ENCODE measurements at places on chromosomes 13 and 19.

- DNase-seq: no peak
Measured at GRCh38 chr19:15253061-15253460, 20.8 kb upstream of the EPHX3 start.

DNA sequence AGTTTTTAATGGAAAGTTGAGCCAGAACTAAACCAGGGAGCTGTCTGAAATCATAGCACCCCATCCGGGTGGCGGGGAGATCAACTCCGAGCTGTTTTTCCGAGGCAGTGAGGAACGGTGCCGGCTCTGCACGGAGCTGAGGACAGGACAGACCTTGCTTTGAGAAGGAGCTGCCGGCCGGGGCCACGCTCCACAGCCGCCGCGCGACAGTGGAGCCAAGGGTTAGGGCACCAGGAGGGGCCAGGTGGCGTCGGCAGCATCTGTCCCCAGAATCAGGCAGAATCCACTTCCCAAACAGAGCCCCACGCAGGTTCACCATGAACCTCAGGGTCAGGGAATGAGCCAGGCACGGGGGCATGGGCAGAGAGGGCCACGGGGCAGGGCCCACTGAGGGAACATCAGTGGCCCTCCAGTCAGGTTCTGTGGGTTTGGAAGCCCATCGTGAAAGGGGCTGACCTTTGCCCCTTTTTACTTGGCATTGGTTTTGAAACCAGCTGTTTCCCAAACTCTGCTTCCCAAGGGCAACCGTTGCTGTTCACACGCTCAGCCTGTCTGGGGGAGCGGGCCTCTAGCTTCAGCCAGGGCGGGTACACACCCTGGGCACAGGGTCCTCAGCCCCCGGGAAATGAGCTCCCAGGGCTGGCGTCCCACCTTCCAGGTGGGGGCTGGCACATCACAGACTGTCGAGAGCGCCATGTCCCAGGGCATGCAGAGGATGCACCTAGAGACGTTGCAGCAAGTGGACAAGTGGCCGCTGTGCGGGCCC lies 18.1 kb downstream of the PEX11G start:
- DNase-seq: no peak

- no peak for DNase-seq
Measured at GRCh38 chr13:51794964-51795363, 9.0 kb downstream of the DHRS12 start.

DNA sequence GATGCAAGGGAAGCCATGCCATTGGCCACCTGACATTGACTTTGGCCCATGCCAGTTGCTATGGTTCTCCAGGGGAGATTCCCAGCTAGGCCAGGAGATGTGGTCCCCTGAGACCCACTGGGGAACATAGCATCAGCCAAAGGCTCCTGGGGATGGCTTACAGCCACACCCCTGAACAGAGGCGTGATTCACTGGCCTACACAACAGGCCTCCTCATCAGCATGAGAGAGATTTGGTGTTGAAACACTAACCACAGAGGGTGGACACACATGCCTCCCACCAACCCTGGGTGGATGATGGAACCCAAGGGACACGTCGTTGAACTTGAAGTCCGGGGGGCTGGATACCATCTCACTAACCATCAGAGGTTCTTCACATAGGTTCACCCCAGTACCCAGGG lies 14.4 kb downstream of the IQCN start:
- DNase-seq: no peak

DNA sequence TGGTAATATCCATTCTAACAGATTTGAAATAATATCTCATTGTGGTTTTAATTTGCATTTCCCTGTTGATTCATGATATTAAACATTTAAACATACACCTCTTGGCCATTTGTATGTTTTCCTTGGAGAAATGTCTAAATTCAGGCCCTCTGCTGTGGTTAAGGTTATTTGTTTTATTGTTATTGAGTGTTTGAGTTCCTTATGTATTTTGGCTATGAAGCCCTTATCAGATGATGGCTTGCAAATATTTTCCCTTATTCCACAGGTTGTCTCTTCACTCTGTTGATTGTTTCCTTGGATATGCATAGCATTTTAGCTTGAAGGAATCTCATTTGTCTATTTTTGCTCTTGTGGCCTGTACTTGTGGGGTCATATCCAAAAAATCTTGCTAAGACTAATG lies 303.6 kb downstream of the GPC5 start:
- no peak for DNase-seq

DNA sequence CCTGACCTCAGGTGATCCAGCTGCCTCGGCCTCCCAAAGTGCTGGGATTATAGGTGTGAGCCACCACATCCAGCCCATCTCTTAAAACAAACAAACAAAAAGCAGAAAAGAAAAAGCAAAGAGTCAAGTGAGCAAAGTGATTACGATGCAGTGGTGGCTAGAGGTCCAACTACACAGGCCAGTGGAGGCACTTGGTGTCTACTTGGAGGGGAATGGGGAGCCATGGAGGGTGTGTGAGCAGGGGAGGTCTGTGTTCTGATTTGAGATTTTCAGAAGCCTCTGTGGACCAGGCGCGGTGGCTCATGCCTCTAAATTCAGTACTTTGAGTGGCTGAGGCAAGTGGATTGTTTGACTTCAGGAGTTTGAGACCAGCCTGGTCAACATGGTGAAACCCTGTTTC lies 6.6 kb downstream of the COLGALT1 start:
- DNase-seq: no peak

GRCh38 chr19:2648099-2648498 lies 54.4 kb downstream of the GNG7 start:
- no peak for DNase-seq

DNA sequence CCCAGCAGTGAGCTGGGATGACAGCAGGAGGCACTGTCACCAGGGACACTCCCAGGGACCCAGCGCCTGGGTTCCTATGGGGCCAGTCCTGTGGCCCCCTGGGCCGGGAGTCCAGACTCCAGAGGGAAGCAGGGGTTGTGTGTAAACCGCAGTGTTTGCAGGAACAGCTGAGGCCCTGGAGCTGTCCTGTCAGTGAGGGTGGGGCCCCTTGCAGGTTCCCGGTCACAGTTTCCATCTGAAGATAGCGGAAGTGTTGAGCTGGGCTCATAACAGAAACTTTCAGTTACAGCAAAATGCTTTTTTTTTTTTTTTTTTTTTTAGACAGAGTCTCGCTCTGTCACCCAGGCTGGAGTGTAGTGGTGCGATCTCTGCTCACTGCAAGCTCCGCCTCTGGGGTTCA lies 17.7 kb upstream of the CSNK1G2 start:
- DNase-seq: no peak

DNA sequence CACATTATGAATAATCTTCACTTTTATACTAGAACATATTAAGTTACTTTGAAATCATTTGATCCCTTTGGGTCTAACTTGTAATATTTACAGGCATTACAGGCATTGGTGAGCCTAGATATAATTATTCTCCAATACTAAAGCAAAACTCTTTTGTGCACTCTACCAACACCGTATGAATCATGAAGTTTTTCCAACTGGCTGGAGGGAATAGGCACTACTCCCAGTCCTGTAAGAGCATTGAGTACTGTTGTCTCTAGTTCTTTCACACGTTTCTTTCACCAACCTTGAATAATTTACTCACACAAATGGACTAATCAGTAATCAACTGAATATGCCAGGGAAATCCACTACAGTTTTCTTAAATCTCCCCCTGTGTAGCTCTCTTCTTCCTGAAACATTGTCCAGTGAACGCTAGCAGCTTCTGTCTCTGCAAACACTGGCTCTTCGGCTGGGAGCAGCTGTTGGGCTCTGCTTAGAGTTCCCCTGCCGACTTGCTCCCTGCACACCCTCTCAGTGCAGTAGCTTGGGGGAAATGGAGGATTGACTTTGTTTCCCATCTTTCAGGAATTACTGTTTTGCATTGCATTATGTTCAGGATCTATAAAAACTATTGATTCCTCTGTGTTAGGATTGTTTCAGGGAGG lies 476.7 kb downstream of the RFC3 start:
- no peak for DNase-seq

DNA sequence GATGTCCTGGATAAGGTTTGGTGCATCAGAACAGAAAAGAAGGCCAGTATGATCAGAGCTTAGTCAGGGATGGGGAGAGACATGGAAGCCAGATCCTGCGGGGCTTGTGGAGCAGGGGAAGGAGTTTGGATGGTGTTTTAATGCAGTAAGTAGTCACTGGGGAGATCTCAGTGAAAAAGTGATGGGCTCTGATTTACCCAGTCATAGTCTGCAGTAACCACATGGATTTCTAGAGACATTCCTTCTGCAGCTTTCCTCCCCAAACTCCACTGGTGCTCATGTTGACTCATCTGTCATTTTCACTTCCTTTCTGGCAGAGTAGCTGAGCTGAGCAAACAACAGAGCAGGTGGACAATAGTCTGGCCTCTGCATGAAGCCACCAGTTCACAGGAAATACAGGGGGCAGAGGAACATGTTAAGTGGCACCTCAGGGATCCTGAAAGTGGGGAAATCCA lies 144.1 kb downstream of the DPF1 start:
- DNase-seq: no peak

DNA sequence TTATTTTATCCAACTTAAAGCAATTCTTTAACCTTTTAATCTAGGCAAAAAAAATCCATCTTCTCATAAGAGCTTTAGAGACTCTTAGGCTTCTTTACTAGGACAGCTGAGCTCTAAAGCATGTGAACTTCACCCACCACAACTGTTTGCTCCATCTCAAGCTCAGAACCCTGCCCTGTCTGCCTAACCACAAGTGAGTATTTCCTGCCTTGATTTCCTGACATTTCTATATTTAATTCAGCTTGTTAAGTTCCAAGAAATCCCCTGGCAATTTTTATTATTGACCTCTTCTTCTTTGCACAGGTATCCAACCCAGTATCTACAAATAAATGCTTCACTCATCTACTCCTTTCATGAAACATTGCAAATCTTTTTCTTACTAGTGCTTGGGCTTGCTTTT lies 21.1 kb upstream of the CEACAM21 start:
- no peak for DNase-seq

GRCh38 chr13:41970918-41971317 lies 10.0 kb upstream of the VWA8 start:
- no peak for DNase-seq

DNA sequence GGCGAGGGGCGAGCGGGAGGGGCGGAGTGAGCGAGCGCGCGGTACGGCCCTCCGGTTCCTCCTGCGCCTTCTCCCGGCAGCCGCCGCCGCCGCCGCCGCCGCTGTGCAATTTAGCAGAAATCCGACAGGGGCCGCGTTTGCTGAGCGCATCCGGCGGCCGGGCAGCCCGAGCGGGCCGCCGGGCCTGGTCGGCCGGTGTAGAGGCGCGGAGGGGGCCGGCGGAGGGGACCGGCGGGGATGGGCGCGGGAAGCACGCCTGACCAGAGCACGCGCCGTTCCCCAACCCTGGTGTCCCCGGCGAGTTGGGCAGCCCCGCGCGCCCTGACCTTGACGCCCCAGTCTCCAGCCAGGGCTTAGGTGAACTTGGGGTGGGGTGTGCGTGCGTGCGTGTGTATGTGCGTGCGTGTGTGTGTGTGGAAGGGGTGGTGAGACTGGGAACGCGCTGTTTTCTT lies 144.5 kb upstream of the ZNF536 start:
- DNase-seq: peak; percentile 21

DNA sequence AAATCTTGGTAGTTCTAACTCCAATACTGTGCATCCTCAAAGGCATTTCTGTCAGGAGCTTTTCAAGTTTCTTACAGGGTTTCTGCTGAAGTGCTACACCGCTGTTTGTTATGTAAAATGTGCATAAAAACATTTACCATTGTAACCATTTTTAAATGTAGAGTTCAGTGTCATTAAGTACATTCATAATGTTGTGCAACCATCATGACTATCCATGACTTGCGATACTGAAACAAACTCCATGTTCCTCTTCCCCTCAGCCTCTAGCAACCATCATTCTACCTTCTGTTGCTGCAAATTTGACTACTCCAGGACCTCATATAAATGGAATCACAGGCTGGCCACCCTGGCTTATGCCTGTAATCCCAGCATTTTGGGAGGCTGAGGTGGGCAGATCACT lies 14.4 kb upstream of the SLC25A42 start:
- DNase-seq: no peak

DNA sequence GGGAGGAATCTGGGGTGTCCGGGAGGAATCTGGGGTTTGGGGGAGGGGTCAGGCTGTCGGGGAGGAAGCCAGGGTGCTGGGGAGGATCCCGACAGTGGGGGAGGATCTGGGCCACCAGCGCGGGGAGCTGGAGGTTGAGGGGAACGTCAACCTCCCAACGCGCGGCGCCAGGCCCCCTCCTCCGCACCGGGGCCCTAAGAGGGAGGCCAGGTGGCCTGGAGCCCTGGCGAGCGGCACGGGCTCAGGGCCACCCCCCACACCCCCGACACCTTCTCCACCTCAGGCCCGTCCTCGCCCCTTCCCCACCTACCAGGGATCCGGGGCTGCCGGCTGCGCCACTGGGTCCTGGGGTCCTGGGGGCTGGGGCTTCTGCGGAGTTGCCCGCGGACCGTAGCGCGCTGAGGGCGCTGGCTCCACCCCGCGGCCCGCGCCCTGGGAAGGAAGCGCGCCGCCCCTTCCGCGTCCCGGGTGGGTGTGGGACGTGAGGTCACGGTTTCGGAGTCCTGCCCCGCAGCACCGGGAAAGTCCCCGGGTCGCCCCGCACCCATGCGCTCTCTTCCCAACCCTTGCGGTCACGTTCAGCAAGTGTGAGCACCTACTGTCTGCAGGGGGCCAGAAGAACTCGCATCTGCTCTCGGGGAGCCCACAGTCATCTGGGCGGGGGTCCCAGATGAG lies at the start of gene TICAM1:
TSS of gene TICAM1 (minus strand) at position 409 of the 675 bp plus-strand sequence. CDS start 13,335 bp downstream, outside the sequence.
- DNase-seq: peak; percentile 71

DNA sequence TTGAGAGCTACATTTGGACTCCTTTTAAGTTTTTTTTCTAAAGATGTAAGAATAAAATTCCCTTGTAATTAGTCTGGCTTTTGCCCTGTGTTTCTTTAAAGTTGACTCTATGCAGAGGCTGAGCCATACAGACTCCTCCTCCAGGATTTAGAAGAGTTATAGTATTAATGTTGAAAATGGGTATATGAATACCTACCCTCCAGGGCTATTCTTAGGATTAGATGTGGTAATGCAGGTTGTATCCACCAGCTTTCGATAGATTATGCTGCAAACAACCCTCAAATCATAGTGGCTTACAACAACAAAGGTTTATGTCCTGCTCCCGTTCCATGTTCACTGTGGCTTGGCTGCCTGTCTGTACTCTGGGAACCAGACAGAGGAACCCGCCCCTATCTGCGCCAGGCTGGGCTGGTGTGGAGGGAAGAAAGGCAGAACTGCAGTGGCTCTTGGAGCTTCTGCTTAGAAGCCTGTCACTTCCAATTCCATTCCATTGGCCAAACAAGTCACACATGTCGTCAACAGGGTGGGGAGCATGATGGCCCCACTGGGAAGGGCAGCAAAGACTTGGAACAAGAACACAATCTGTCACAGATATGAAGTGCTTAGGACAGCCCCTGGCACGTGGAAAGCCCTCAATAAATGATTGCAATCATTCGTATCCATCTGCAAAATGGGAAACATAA lies 290.8 kb downstream of the FOXO1 start:
- DNase-seq: no peak

- DNase-seq: no peak
Measured at GRCh38 chr19:44866664-44867063, 20.6 kb downstream of the NECTIN2 start.

GRCh38 chr19:51121257-51121656 lies 3.4 kb upstream of the SIGLEC9 start:
- no peak for DNase-seq

Measured in stimulated activated CD4-positive, alpha-beta T cell treated with anti-CD3 and anti-CD28 coated beads, Interleukin-1b, Interleukin-23, amount 100 ng/mL, for 1 hour (primary cell).